ENCODE measurements at places on chromosomes 16 and 17.

- DNase-seq, result no peak
- no peak overlapping the region for H3K27ac ChIP-seq
- no peaks in the 10 kb centered on the region for H3K36me3 ChIP-seq
- no peak overlapping the region for H3K4me3 ChIP-seq
- H3K4me1 ChIP-seq, result no peaks in the 10 kb centered on the region
These were observed 1401.0 kb downstream of the CDH11 start for GRCh38 chr16:63720848-63721247.

GRCh38 chr17:74773871-74774286 lies 2.3 kb downstream of the NAT9 start:
- no peak for DNase-seq
- H3K27me3 ChIP-seq, result no peaks in the 10 kb centered on the region
- peaks cover 39% of the 10 kb centered on the region for H3K36me3 ChIP-seq
- H3K27ac ChIP-seq, result no peak overlapping the region
- H3K4me3 ChIP-seq, result no peak overlapping the region
- peaks cover 33% of the 10 kb centered on the region for H3K4me1 ChIP-seq

- no peaks in the 10 kb centered on the region for H3K27me3 ChIP-seq
- no peak for DNase-seq
- H3K4me1 ChIP-seq, result no peaks in the 10 kb centered on the region
- H3K4me3 ChIP-seq, result no peak overlapping the region
- no peak overlapping the region for H3K27ac ChIP-seq
These were observed 35.8 kb downstream of the AMFR start for GRCh38 chr16:56389554-56389953.

DNA sequence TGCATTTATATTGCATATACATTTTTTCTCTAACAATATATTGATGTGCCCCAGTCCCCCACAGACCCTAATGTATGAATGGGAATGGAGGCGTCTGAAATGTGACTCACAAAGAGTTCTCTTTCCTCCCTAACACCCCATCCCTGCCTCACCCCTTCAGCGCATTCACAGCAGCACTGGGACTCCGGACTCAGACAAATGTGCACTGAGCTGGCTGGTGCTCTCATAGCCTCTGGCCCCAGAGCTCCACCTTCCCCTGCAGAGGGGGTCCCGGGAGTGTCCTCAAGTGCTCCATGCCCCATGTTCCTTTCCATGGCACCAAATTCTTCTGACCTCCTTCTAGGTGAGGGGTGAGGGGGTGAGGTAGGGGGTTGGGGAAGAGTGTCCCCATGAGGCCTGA lies 20.6 kb downstream of the NPTX1 start:
- H3K27ac ChIP-seq, result peak overlapping the region; percentile 93
- H3K27me3 ChIP-seq, result no peaks in the 10 kb centered on the region
- peaks cover 35% of the 10 kb centered on the region for H3K4me1 ChIP-seq
- no peaks in the 10 kb centered on the region for H3K36me3 ChIP-seq
- DNase-seq, result no peak
- no peak overlapping the region for H3K4me3 ChIP-seq

- peaks cover 31% of the 10 kb centered on the region for H3K36me3 ChIP-seq
- H3K27ac ChIP-seq, result no peak overlapping the region
- no peak overlapping the region for H3K4me3 ChIP-seq
- H3K27me3 ChIP-seq, result no peaks in the 10 kb centered on the region
These were observed 9.9 kb downstream of the DHODH start for GRCh38 chr16:72018470-72018869.

- no peak overlapping the region for H3K4me3 ChIP-seq
- H3K4me1 ChIP-seq, result no peaks in the 10 kb centered on the region
- no peak for DNase-seq
- H3K27ac ChIP-seq, result no peak overlapping the region
These were observed 177.6 kb downstream of the IRF8 start for GRCh38 chr16:86076606-86077005.

- H3K27ac ChIP-seq, result no peak overlapping the region
- H3K36me3 ChIP-seq, result no peaks in the 10 kb centered on the region
- H3K4me3 ChIP-seq, result no peak overlapping the region
- peaks cover 57% of the 10 kb centered on the region for H3K4me1 ChIP-seq
- no peaks in the 10 kb centered on the region for H3K27me3 ChIP-seq
These were observed 15.2 kb downstream of the ARHGAP17 start for GRCh38 chr16:24999856-25000461.

DNA sequence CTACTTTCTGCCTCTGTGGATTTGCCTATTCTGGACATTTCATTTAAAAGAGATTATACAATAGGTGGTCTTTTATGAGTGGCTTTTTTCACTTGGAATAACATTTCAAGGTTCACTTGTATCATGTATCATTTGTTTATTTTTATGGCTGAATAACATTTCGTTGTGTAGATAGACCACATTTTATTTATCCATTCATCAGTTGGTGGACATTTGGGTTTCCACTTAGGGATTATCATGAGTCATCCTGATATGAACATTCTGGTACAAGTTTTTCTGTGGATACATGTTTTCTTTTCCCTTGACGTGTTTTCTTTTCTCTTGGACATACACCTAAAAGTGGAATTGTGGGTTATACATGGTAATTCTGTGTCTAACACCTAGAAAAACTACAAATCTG lies 25.3 kb downstream of the PRSS54 start:
- H3K27me3 ChIP-seq, result no peaks in the 10 kb centered on the region
- no peak overlapping the region for H3K4me3 ChIP-seq
- DNase-seq, result no peak
- no peak overlapping the region for H3K27ac ChIP-seq

- H3K4me1 ChIP-seq, result no peaks in the 10 kb centered on the region
- no peak for DNase-seq
- H3K36me3 ChIP-seq, result no peaks in the 10 kb centered on the region
- no peaks in the 10 kb centered on the region for H3K27me3 ChIP-seq
- no peak overlapping the region for H3K4me3 ChIP-seq
These were observed 9.6 kb downstream of the EMC6 start for GRCh38 chr17:3678095-3678820.

GRCh38 chr17:5506307-5506706 lies 19.9 kb downstream of the MIS12 start:
- H3K27me3 ChIP-seq, result no peaks in the 10 kb centered on the region
- no peak overlapping the region for H3K4me3 ChIP-seq
- H3K36me3 ChIP-seq, result no peaks in the 10 kb centered on the region

DNA sequence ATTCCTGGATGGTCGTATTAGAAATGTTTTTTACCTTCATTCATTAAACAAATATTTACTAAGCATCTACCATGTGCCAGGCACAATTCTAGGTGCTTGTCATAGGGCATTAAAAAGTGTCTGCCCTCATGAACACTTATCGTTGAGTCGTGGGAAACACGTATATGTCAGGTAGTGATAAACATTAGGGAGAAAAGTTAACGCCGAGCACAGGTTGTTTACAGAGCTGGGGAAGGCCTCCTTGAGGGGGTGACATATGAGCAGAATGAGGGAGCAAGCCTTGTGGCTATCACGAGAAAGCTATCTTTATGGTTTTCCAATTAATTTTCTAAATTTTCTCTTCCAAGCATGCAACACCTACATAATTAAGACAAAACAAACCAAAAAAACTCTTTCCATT lies 985 bp upstream of the ZNF213 start:
- H3K36me3 ChIP-seq, result no peaks in the 10 kb centered on the region
- no peak for DNase-seq
- H3K4me3 ChIP-seq, result peak overlapping the region; percentile 78
- no peaks in the 10 kb centered on the region for H3K27me3 ChIP-seq
- peaks cover 34% of the 10 kb centered on the region for H3K4me1 ChIP-seq

- DNase-seq, result no peak
- no peaks in the 10 kb centered on the region for H3K27me3 ChIP-seq
- no peaks in the 10 kb centered on the region for H3K36me3 ChIP-seq
- H3K4me1 ChIP-seq, result no peaks in the 10 kb centered on the region
- H3K27ac ChIP-seq, result no peak overlapping the region
These were observed 16.3 kb upstream of the JPT2 start for GRCh38 chr16:1661826-1662225.

DNA sequence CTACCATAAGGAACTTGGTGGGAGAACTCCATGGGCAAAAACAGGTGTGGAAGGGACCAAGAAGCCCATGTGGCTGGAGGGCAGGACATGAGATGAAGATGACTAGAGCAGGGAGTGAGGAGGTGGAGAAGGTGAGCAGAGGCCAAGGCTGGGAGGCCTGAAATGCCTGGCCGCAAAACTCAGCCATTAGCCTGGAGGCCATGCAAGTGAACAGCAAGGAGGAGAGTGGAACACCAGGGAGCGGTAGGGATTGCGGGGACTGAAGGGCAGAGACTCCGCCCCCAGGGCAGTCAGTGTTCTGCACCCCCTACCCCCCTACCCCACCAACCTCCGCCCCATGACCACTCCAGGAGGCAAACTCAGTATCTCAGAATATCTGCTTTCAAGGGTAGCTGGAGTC lies 17.0 kb downstream of the BCL7C start:
- H3K27ac ChIP-seq, result peak overlapping the region; percentile 81
- H3K4me1 ChIP-seq, result peaks cover 26% of the 10 kb centered on the region
- no peaks in the 10 kb centered on the region for H3K27me3 ChIP-seq
- DNase-seq, result no peak
- no peaks in the 10 kb centered on the region for H3K36me3 ChIP-seq

DNA sequence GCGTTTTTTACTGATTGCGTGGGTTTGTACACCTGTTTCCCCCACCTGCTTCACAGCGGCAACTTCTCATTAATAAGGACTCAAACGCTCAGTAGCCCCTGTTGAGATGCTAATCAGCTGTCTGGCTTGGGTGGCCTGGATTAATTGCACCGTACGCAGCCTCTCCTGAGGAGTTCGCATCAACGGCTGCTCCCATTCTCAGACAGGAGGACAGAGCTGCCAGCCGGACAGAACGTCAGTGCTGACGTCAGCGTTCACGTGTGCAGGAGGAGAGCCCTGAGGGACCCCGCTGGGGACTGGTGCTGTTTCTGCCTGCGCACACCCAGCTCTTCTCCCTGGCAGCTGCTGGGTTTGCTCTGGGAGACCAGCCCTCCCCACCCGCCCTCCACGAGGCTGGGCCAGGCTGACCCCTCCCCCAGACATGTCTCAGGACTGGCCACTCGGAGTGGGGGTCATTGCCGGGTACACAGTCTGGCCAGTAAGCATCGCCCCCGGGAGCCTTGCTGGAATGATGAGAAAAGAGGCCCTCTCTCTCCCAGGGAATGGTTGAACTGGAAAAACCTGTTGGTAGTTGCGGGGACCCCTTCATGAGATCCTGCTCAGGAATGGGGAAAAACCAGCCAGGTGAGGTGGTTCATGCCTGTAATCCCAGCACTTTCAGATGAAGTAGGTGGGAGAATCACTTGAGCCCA lies 5.7 kb upstream of the BANP start:
- H3K27me3 ChIP-seq, result no peaks in the 10 kb centered on the region
- peak overlapping the region; percentile 24 for H3K4me3 ChIP-seq
- DNase-seq, result no peak
